ENCODE measurements at places on chromosomes 6 and 20. TPM values are rescaled to one million over a fixed set of nuclear protein-coding genes. Genes with fewer than 3 reads are reported as not detected.

The SMOC2 gene
- total RNA-seq: 0.47 TPM

The HLA-DRB5 gene
- total RNA-seq: not detected

The METTL24 gene
- not detected for total RNA-seq

The DCDC2 gene
- 0.20 TPM for total RNA-seq

The ATP6V1G2 gene
- 0.20 TPM for total RNA-seq

The PLCG1 gene
- 65.7 TPM for total RNA-seq

The HLA-DPB1 gene
- not detected for total RNA-seq

The MYCT1 gene
- total RNA-seq: 0.37 TPM

The ID1 gene
- 1,771 TPM for total RNA-seq

The HLA-DRB1 gene
- total RNA-seq: not detected

The DEFB132 gene
- 0.05 TPM for total RNA-seq

The COL12A1 gene
- 147 TPM for total RNA-seq

The CCN6 gene
- not detected for total RNA-seq

The RAET1E gene
- 1.5 TPM for total RNA-seq

The PRSS16 gene
- total RNA-seq: 5.4 TPM

The TP53TG5 gene
- total RNA-seq: not detected

The REM1 gene
- not detected for total RNA-seq

The TMC2 gene
- total RNA-seq: not detected

The NELFE gene
- 228 TPM for total RNA-seq

The FAM209B gene
- total RNA-seq: not detected

The FAM50B gene
- 1.2 TPM for total RNA-seq

The ADGRF5 gene
- total RNA-seq: not detected

The MEP1A gene
- total RNA-seq: not detected

All from M059J (cell line).